ENCODE measurements at places on chromosomes 16 and 17. TPM values are rescaled to one million over a fixed set of nuclear protein-coding genes. Genes with fewer than 3 reads are reported as not detected.

GRCh38 chr16:30942426-30942806 is 6.5 kb upstream of the ORAI3 start:
- no peak for DNase-seq

- DNase-seq = no peak
These were observed 15.2 kb downstream of the ALOX12B start for GRCh38 chr17:8072341-8072728.

GRCh38 chr17:67435122-67435521 is 58.0 kb downstream of the PITPNC1 start:
- no peak for DNase-seq

TBC1D3L gene
- total RNA-seq = 20.0 TPM

GRCh38 chr17:4160294-4160859 is 17.4 kb downstream of the CYB5D2 start:
- no peak for DNase-seq

DNA sequence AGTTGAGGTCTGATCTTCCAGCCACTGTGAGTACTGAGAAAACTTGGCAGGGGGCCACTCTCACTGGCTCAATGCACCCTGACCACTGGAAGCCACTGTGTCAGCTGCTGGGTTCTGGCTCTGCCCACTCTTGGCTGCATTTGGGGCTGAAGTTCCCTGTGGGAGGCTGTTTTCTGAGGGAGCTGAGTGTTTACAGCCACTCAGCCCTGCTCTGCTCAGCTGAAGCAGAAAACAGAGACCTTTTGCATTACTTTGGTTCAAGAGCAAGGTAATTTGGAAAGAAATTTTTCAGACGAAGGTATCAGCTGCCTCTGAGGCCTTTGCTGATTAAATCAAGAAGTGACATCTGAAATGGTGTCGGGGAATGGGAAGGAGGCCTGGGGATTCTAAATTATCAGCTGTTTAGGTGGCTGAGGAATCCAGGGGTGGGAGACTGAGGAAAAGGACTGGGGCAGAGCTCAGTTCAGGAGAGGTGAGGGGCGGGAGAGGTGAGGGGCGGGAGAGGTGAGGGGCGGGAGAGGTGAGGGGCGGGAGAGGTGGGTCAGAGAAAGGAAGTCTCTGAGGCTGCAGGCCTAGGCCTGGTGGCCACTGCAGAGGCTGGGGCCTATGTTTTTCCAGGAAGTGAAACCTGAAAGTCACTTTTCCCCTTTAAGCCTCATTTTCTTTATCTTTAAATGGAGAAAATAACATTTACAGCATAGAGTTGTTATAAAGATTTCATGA is at the start of gene ACSM5:
TSS of gene ACSM5 (plus strand) at position 137 of the 723 bp plus-strand sequence. CDS start 1,951 bp downstream, outside the sequence.
- no peak for DNase-seq

CLDN6 gene
- 9.0 TPM for total RNA-seq

- no peak for DNase-seq
These were observed 7.5 kb upstream of the ITGAX start for GRCh38 chr16:31347445-31347844.

DNA sequence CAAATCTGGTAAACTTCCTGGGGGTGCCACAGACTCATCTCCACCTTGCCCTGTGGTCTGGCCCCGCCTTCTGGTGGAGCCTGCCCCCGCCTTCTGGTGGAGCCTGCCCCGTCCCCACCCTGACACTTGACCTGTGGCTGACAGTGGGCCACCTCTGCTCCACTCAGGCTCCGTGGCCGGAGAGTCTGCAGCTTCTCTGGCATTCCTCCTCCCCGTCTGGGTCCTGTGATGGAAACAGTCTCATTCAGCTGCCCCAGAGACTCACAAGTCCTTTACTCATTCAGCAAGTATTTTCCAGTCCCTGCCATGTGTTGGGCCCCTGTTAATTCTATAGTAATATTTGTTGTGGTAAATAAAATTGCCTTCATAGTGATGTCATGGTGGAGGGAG is 21.0 kb upstream of the G6PC1 start:
- DNase-seq = no peak

SLC4A1 gene
- total RNA-seq = not detected

GRCh38 chr16:79628501-79628975 is 28.0 kb upstream of the MAF start:
- DNase-seq = no peak

GRCh38 chr16:2919511-2920255 is 8.0 kb downstream of the FLYWCH1 start:
- no peak for DNase-seq

CUEDC1 gene
- total RNA-seq = 27.5 TPM
